H1 (cell line): ENCODE measurements at places on chromosomes 7 and 10. TPM values are rescaled to one million over a fixed set of nuclear protein-coding genes. Genes with fewer than 3 reads are reported as not detected.

GRCh38 chr7:85565276-85565675, 378.4 kb upstream of the SEMA3D start:
- no peaks in the 10 kb centered on the region for H3K27me3 ChIP-seq
- H3K4me1 ChIP-seq, result no peaks in the 10 kb centered on the region
- no peak for DNase-seq
- H3K27ac ChIP-seq, result no peak overlapping the region

GRCh38 chr10:44713307-44713706, 197.8 kb upstream of the TMEM72 start:
- H3K36me3 ChIP-seq, result no peaks in the 10 kb centered on the region
- no peaks in the 10 kb centered on the region for H3K4me1 ChIP-seq
- H3K4me3 ChIP-seq, result no peak overlapping the region
- no peak for DNase-seq
- no peak overlapping the region for H3K27ac ChIP-seq

The IFIT1B gene
- total RNA-seq, result not detected in 2 replicates

The WNT16 gene
- 0.52 and 0.61 TPM in 2 replicates for total RNA-seq
